ENCODE measurements at places on chromosomes 3 and 15.

- no peak for DNase-seq
These were observed 31.9 kb downstream of the UBXN7 start for GRCh38 chr3:196400331-196400730.

GRCh38 chr15:74531144-74531811, 9.7 kb upstream of the ARID3B start:
- peak; percentile 61 for DNase-seq

- DNase-seq, result no peak
These were observed 234.2 kb upstream of the ST8SIA2 start for GRCh38 chr15:92159481-92159880.

DNA sequence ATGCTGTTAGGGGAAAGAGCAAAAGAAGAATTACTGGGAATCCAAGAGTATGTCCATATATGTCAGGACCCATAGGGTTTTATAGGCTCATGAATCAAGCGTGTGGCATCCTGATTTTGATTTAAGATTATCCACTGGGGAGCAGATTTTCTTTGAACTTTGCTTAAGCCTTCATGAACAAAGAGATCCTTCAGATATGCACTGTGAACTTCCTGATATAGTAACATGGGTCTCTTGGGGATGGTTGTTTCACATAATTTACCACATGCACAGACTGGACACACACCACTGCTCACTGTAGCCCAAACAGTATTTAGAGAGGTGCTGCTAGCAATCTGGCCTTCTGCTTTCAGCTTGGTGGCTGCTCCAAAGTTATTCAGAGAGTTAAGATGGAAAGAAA, 200.9 kb upstream of the ZPLD1 start:
- no peak for DNase-seq

- no peak for DNase-seq
These were observed 172.6 kb upstream of the PDZRN3 start for GRCh38 chr3:73797311-73797710.

- DNase-seq, result no peak
These were observed 620 bp downstream of the ABHD5 start for GRCh38 chr3:43691120-43691995.

- DNase-seq, result no peak
These were observed 190.9 kb upstream of the MME start for GRCh38 chr3:154889227-154889634.
